ENCODE measurements at places on chromosomes 16 and 17. TPM values are rescaled to one million over a fixed set of nuclear protein-coding genes. Genes with fewer than 3 reads are reported as not detected.

ARL4D gene
- total RNA-seq, result 29.9 TPM

HP gene
- not detected for total RNA-seq

CACNG1 gene
- total RNA-seq, result not detected

EVPLL gene
- total RNA-seq, result not detected

CD300E gene
- not detected for total RNA-seq

GUCY2D gene
- total RNA-seq, result 0.38 TPM

SP6 gene
- 4.3 TPM for total RNA-seq

PRSS22 gene
- 1.5 TPM for total RNA-seq

MBTPS1 gene
- total RNA-seq, result 45.7 TPM

SERPINF2 gene
- 2.9 TPM for total RNA-seq

EME1 gene
- 14.9 TPM for total RNA-seq

KRTAP1-1 gene
- total RNA-seq, result not detected

CCL8 gene
- not detected for total RNA-seq

All from A549 treated with Mapracorat at 1 μM for 4 hours (cell line).